CD4-positive, alpha-beta T cell treated with Interferon gamma for 1 hour (primary cell): ENCODE measurements at places on chromosomes 3 and 15.

DNA sequence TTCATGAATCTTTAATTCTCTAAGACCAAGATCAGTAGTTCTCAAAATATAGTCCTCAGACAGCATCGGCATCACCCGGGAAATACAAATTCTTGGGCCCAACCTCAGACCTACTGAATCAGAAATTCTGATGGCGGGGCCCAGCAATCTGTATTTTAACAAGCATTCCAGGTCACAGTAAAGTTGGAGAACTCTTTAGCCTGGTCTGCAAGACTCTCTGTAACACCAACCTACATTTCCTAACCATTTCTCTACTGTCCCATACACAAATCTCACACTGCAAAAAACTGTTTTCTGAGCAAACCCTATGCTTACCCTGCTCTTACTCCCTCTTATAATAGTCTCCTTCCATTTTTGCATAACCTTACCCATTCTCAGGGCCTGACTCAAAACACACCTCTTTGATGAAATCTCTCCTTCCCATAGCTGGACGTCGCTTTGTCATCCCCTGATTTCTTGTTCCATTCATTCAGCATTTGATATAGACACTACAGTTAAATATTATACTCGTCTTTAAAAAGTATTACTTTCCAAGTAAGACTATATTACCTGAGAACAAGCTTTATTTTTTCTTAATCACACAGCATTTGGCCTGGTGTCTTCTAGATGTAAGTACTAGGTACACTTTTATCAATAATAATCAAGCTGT is 83.3 kb upstream of the MYO5C start:
- DNase-seq = no peak

DNA sequence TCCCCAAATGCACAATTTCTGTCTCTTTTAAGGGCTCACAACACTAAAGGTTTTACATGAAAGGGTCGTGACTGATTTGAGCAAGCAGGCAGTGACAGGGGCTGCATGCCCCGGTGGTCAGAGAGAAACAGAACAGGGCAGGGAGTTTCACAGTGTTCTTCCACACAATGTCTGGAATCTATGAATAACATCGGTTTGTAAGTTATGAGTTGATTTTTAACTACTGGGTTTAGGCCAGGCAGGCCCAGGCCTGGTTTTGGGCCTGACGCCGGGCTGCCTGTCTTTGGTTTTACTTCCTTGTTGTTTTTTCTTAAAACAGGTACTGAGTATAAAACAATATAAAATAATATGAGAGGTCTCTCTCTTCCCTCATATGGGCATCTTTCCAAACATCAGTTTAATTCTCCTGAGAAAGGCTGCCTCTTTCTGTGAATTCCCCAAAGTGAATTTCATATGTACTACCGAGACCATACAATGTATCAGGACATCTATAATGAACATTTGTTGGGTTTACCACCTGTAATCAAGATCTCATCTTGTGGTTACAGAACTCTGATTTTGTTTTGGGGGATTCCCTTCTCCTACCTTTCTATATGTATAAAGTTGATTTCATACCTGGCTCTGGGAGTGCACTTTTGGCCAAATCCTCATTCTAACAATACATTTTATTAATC is 74.4 kb downstream of the CD200 start:
- no peak for DNase-seq

DNA sequence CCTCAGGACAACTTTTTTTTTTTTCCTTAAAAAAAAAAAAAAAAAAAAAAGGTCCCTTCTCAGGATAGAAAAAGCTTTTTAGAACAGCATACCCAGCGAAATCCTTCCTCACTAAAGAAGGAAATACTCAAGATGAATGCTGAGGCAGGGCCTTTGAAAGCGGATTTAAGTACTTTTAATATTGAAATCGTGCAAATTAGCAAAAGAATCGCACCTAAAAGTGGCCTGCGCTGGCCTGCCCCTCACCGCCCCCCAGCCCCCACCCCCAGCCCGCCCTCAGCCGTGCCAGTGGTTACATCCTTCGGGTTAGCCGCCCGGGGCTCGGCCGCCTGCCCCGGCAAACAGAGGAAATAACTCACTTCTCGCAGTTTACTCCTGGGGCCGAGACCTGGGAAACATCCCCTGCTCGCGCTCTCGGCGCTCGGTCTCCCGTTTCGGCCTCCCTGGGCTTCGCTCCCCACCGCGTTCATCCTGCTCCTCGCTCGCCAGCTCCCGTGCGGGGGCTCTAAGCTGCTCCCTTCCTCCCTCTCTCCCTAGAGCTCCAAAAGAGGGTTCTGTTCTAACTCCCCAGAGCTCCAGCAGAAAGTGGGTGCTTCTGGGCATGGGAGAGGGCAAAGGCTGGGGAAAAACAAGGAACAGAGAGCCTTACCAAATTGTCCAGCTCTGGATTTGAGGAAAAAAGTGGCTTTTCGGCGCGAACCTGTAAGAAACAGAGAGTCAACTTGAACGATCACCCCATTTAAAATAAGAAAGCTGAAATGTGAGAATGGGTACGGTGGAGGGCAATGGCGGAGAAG is 5.2 kb downstream of the MEIS2 start:
- no peak for DNase-seq

DNA sequence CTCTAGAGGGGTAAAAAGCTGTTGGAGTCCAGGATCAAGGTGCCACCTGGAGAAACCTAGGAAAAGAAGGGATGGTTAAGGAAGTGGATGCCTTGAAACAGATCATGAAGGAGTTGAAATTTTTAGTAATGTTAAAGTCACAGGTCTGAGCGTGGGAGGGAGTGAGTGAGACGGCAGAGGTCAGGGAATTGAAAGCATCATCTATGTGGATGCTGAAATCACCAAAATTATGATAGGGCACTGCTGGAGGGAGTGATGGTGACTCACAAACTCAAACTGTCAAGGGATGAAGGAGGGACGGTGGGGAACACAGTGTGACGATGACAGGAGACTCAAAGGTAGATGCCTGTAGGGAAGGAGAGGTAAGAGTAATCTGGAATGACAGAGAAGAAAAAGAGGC is 205.7 kb downstream of the OSBPL10 start:
- DNase-seq = no peak

- no peak for DNase-seq
Measured at GRCh38 chr3:106482451-106482850, 613.6 kb upstream of the CBLB start.

- no peak for DNase-seq
Measured at GRCh38 chr3:147373301-147373700, 33.0 kb downstream of the ZIC4 start.

GRCh38 chr15:89630260-89630659 is 25.0 kb downstream of the KIF7 start:
- no peak for DNase-seq

- DNase-seq = no peak
Measured at GRCh38 chr3:186319945-186320344, 42.1 kb downstream of the DGKG start.

- DNase-seq = no peak
Measured at GRCh38 chr3:197368330-197368729, 69.9 kb upstream of the DLG1 start.

DNA sequence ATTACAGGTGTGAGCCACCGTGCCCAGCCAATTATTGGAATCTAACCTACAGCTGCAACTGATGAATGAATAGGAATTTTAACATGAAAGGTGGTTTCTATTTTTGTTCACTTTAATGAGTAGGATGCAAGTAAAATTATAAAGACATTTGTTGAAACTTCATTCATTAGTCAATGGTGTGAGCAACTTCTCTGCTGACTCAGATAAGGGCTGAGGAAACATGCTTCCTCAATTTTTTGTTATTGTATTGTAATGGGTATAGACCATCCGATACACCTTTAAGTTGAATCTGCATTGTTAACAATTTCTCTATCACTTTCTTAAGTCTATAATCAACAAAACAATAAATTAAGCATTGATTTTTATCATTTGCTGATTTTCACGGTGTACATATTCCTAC is 127.8 kb downstream of the STAG1 start:
- no peak for DNase-seq

GRCh38 chr15:42604894-42605744 is 29.7 kb downstream of the STARD9 start:
- DNase-seq = no peak

- peak; percentile 17 for DNase-seq
Measured at GRCh38 chr3:52216585-52217408, 8.6 kb downstream of the TLR9 start.

DNA sequence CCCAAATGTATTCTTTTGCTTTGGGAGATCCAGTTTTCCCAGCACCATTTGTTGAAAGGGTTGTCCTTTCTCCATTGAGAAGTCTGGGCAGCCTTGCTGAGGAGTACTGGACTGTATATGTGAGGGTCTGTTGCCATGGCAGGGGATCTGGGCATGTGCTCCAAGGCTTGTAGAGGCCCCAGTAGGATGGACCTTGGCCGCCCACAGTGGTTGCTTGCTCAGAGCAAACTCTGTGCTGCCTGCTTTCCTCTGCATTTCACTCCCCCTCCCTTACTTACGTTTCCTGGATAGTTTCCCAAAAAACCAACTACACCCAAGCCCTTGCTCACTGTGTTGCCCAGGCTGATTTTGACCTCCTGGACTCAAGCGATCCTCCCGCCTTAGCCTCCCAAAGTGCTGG is 97.2 kb upstream of the PRR23E start:
- DNase-seq = no peak

- DNase-seq = no peak
Measured at GRCh38 chr3:11077466-11077865, 76.8 kb upstream of the HRH1 start.

GRCh38 chr15:74197176-74197965 is 5.2 kb downstream of the STRA6 start:
- no peak for DNase-seq

DNA sequence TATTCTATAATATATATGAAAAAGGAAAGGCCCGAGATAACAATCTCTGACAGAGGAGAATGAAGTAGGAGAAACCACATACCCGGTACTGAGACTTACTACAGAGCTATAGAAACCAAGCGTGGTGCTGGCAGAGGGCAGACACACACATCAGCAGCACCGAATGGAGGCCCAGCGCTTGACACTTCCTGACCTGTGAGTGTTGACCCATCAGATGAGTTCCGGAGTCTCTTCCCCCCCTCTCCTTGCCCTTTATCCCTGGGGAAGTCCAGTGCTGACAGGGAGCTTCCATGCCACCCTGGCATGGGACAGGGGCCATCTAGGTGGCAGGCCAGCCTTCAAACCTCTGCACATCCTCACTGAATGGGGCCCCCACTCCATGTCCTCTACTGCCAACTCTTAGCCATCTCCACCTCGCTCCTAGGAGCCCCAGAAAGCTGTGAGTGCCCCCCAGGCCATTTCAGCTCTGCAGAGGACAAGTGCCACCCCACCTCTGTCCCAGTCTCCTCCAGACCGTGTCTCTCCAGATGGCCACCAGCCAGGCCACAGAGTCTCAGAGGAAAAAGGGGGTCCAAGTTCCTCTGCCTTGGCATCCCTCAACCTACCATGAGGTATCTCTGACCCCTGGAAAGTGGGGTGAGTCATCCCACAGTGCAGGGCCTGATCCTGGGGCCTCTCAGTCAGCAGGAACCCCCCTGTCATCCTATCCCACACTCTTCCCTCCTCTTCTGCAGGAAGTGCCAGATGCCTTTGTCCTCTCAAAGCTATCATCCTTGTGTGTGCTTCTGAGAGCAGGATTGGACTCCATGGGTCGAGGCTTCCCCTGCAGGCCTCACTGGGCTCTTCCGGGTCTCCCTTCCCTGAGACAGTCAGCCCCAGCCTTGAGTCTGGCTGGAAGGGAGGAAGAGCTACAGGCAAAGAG is 116.5 kb upstream of the ALDH1A3 start:
- no peak for DNase-seq

- no peak for DNase-seq
Measured at GRCh38 chr3:145798696-145799537, 362.1 kb downstream of the PLOD2 start.

GRCh38 chr3:10889206-10889960 is 73.4 kb downstream of the SLC6A11 start:
- no peak for DNase-seq

GRCh38 chr3:100496711-100497261 is 4.4 kb downstream of the TMEM45A start:
- no peak for DNase-seq

DNA sequence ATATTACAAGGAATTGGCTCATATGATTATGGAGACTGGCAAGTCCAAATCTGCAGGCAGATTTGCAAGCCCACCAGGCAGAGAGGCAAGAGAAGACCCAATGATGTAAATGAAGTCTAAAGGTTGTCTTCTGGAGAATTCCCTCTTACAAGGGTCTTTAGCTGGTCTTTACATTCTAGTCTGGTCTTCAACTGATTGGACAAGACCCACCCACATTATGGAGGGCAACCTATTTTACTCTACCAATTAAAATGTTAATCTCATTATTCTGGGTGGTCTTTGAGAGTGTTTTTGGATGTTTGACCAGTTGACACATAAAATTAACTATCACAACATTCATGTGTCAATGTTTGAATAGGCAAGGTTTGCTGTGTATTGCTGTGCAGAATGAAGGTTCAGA is 28.0 kb upstream of the ATP11B start:
- DNase-seq = no peak
